ENCODE measurements at places on chromosomes 2 and 18.

- DNase-seq: no peak
Observed at GRCh38 chr2:136188086-136188485, 70.1 kb upstream of the CXCR4 start.

- no peak for DNase-seq
Observed at GRCh38 chr2:52632543-52632942, 1135.1 kb upstream of the CHAC2 start.

- no peak for DNase-seq
Observed at GRCh38 chr2:160141419-160141818, 58.7 kb downstream of the ITGB6 start.

DNA sequence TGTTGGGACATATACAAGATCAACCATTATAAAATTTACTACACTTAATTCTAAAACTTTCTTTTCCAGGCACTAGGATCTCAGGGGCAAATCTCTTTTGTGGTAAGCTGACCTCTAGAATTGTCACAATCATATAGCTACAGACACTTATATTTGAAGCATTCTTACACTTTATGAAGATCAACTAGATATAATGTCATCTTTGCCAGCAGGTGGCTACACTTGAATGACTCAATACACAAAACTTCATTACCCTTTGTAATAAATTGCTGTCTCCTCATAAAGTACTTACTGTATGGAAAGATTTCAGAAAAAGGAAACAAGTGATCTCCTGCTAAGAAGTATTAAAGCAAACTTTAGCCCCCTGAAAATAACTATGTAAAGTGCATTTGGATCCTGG is 77.8 kb downstream of the RDH14 start:
- DNase-seq: peak; percentile 59

All from OCI-M1 (cell line).